ENCODE measurements at places on chromosomes 11 and 22. TPM values are rescaled to one million over a fixed set of nuclear protein-coding genes. Genes with fewer than 3 reads are reported as not detected.

The UCP3 gene
- 1.8 TPM for total RNA-seq

The SMTNL1 gene
- total RNA-seq = not detected

The SLC37A2 gene
- 0.93 TPM for total RNA-seq

The MED15 gene
- 62.5 TPM for total RNA-seq

The GSTT2 gene
- not detected for total RNA-seq

The PHOX2A gene
- not detected for total RNA-seq

The ADORA2A gene
- 35.0 TPM for total RNA-seq

The TBX1 gene
- total RNA-seq = not detected

The NPTXR gene
- 0.11 TPM for total RNA-seq

The CHORDC1 gene
- 86.2 TPM for total RNA-seq

The TIGD3 gene
- 2.0 TPM for total RNA-seq

The CLDN5 gene
- total RNA-seq = not detected

The GRM5 gene
- not detected for total RNA-seq

The MFRP gene
- not detected for total RNA-seq

The OR2AG2 gene
- total RNA-seq = 1.7 TPM

The MS4A3 gene
- not detected for total RNA-seq

The CALCA gene
- not detected for total RNA-seq

The ART5 gene
- total RNA-seq = not detected

The SCO2 gene
- total RNA-seq = 4.1 TPM

The LRRC4C gene
- total RNA-seq = not detected

The OAF gene
- total RNA-seq = 3.8 TPM

The DTX4 gene
- 9.4 TPM for total RNA-seq

The ART1 gene
- not detected for total RNA-seq

The GRAMD1B gene
- total RNA-seq = not detected

The IZUMO1R gene
- total RNA-seq = not detected

The RTN4R gene
- not detected for total RNA-seq

The PDGFB gene
- 0.13 TPM for total RNA-seq

The MAPK8IP1 gene
- 2.2 TPM for total RNA-seq

The POU2AF2 gene
- not detected for total RNA-seq

The SLC22A25 gene
- not detected for total RNA-seq

The GGT1 gene
- 4.0 TPM for total RNA-seq

The OR6T1 gene
- not detected for total RNA-seq

The OOSP2 gene
- total RNA-seq = not detected

The OR5P2 gene
- not detected for total RNA-seq

The E2F8 gene
- total RNA-seq = 75.2 TPM

The CDCA5 gene
- total RNA-seq = 151 TPM

The FGF19 gene
- total RNA-seq = not detected

The PHF21B gene
- total RNA-seq = 12.4 TPM

The NNMT gene
- total RNA-seq = not detected
